ENCODE measurements at places on chromosomes 7 and 10.

DNA sequence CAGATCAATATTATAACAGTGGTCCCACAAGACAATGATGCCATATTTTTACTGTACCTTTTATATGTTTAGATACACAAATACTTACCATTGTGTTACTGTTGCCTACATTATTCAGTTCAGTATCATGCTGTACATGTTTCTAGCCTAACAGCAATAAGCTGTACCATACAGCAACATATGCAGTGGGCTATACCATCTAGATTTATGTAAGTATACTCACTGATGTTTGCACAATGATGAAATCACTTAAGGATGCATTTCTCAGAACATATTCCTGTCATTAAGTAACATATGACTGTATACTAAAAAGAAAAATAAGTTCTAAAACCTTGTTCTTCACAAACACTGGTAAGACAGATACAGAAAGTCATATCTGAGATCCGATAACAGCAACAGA is 468.6 kb upstream of the SEMA3A start:
- no peak for DNase-seq

- DNase-seq: no peak
Observed at GRCh38 chr7:134539380-134540004, 9.4 kb upstream of the AKR1B15 start.

- DNase-seq: no peak
Observed at GRCh38 chr10:7480742-7481367, 70.0 kb upstream of the SFMBT2 start.

GRCh38 chr7:29956487-29956836 is 33.1 kb downstream of the SCRN1 start:
- no peak for DNase-seq

GRCh38 chr10:52609626-52610240 is 162.9 kb downstream of the MBL2 start:
- no peak for DNase-seq

- no peak for DNase-seq
Observed at GRCh38 chr10:48749254-48749787, 64.6 kb downstream of the WDFY4 start.

GRCh38 chr7:33774762-33775523 is 130.4 kb upstream of the BMPER start:
- no peak for DNase-seq

- no peak for DNase-seq
Observed at GRCh38 chr7:110786328-110786965, 304.5 kb upstream of the LRRN3 start.

DNA sequence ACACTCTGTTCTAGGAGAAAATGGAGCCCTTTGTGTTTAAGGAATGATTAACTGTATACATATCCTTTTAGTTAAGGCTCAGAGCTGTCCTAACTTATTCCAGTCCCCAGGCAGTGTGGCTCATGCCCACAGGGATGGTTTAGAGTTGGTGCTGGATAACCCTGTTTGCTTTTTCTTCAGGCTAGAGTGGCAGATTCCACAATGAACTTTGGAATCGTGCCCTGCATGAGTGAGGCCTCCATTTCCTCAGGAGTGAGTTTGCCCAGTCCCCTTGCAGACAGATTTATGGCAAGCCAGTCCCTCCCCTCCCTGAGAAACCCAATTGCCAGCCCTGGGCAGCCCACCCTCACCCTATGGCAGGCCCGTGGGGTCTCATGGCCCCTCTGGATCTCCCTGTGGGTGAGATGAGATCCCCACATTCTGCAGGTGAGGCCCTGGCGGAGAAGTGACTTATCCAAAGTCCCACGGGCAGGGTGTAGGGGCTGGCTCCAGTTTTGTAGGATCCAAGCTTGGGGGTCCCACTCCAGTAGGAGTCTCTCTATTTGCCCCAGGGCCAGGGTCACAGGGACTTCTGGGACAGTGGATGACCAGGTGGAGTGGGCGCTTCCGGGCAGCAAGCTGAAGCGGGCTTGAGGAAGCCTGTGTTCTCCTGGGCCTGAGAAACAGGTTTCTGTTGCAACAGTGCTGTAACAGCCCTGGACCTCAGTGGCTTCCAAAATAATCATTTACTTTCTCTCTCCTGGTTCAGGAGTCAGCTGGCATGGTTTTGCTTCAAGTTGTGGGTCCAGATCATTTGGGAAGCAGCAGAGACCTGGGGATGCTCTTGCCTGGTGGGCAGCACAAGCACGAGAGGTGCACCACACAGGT is 9.0 kb upstream of the COMTD1 start:
- DNase-seq: no peak

GRCh38 chr7:26664735-26665416 is 199.5 kb downstream of the SKAP2 start:
- no peak for DNase-seq

- no peak for DNase-seq
Observed at GRCh38 chr10:71070741-71071140, 141.6 kb upstream of the UNC5B start.

GRCh38 chr7:112201839-112202238 is 4.4 kb downstream of the DOCK4 start:
- DNase-seq: no peak

- DNase-seq: no peak
Observed at GRCh38 chr10:52623761-52624160, 148.8 kb downstream of the MBL2 start.

DNA sequence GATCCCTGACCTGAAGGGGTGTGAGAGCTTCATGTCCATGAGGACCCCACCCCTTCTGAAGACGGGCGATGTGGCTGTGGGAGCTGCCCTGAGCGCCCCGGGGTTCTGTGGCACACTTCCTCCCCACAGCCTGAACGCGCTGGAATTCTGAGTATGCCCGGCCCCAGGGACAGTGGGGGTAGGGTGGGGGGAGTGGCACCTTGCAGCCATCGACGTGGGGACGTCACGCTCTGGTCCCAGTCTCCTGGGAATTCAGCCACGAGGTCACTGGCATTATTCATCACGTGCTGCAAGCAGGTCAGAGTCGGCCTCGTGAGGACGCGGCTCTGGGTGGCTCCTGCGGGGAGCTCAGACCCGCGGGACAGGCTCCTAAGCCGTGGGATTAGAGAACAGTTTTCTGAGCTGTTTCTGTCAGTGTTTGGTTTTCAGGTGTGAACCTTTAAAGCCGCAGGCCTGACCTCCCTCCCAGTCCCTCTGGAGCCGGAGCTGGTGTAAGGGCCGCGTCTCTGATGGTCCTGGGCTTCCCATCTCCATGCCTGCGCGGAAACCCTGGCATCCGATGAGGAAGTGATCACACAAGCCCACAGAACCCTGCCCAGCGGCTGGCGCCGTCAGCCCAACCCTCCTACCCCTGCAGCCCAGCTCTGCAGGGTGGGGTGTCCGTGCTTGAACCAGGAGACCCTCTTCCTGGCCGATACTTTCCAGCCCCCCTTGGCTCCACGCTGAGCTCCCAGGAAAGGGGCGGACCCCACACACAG is 16.1 kb downstream of the GPR146 start:
- no peak for DNase-seq

GRCh38 chr10:70786799-70787415 is 1.7 kb upstream of the TBATA start:
- DNase-seq: no peak

GRCh38 chr7:80464211-80464610 is 47.7 kb downstream of the GNAT3 start:
- DNase-seq: no peak

GRCh38 chr7:142807855-142808460 is 37.2 kb downstream of the PRSS2 start:
- no peak for DNase-seq

GRCh38 chr7:158074896-158075632 is 512.6 kb downstream of the PTPRN2 start:
- DNase-seq: no peak

DNA sequence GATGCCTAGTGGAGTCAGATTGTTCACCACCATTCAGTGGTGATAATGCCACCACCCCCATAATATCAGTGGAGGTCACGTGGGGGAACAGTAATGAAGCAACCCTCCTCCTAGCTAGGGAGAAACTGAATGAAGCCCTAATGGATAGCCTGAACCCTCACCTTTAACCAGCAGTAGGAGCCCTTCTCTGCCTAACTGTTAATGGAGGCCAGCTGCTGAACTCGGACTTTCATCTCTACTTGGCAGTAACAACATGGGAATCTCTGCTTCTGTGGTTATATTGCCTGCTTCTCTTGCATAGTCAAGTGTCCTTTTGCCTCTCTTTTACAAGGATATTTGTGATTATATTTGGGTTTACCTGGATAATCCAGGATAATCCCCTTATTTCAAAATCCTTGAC is 1097.9 kb downstream of the REEP3 start:
- DNase-seq: no peak

Measured in cortex of kidney (tissue), 1 donor.